ENCODE measurements at places on chromosomes 6 and 20.

DNA sequence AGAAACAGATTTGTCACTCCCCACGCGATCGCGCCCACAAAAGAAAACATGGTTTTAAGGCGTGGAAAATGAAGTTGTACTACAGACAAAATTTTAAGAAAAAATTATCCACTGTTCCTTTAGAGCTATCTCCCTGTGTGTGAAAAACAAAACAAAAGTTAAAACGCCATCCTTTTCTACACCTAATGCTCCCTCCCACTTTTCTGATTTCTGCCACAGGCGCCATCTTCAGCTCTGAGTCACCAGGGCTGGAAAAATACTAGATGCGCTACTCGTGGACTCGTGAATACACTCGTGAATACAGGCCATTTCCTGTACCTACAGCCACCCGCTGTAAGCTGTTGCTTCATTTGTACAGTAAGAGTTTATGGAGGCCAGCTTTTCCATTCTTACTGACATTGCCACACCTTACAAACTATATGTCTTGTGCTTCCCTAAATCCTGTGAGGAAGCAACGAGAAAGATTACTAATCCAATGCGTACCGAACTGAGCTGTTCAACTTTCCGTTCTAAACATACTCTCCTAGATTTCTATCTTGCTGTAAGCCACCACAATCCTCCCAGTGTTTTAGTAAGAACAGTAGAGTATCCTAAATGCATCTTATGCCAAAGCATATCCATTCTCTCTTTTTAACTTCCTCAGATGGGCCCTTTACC lies 773 bp upstream of the AHI1 start:
- DNase-seq: peak; percentile 58

GRCh38 chr6:12369781-12370262 lies 79.7 kb downstream of the EDN1 start:
- DNase-seq: no peak

GRCh38 chr20:53491462-53491861 lies 102.2 kb downstream of the ZNF217 start:
- no peak for DNase-seq

DNA sequence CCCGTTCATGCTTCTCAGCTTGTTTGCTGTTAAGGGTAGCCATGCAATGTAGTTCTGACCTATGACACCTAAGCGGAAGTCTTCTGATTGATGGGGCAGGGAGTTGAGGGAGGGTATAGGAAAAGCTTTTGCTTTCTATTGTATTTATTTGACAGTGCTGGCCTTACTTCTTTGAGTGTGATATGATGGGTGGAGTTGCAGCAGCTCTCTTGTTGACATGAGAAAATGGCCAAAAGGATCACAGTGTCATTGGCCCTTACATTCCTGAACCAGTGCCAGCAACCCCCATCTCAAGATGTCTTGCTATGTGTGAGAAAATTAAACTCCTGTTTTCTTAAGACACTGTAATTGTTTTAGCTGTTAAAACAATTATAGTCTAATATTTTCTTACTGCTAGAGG lies 117.5 kb downstream of the SAMD5 start:
- no peak for DNase-seq

DNA sequence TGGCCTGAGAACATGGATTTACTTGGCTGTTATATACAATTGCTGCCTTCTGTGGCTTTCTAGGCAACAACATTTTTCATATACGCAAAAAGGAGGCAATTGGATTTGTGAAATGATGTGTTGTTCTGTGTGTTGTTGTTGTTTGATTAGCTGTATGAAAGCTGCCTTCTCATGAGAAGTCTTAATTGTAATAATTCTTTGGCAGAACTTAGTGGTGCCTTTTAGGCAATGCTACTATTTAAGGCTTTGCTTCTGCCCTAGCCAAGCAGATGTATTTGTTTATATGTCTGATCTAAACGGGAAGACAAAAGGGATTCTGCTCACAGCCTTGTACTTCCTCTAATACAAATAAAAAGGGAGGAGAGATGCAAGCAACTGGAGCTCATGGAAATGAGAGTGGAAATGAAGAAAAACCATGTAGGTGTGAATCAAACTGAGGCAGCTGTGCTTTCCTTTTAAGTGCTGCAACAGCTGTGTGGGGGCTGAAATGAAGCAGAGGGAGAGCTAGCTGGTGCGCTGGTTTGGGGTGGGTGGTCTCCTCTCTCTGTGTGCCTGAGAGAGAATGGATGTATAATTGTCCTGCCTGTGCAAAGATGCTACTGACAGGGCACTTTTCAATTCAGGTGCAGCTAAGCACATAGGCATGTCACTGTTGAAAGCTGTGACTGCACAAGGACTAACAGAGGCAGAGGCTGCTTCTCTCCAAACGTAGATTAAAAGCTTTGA lies 386.9 kb upstream of the MAN1A1 start:
- no peak for DNase-seq

DNA sequence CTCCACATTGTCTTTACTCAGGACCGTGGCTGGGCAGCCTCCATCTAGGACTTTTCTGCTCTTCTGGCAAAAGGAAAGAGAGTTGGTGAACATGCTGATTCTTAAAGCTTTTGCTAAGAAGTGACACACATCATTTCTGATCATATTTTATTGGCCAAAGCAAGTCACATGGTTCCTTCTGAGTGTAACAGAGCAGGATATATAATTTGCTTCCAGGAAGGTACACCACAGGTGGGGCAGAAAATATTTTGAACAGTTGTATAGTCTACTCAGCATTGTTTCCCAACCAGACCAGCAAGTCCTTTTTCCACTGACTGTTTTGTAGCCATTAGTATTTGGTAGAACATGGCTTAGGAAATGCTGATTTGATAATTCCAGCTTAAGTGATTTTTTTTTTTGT lies 73.5 kb downstream of the AKAP7 start:
- DNase-seq: no peak

DNA sequence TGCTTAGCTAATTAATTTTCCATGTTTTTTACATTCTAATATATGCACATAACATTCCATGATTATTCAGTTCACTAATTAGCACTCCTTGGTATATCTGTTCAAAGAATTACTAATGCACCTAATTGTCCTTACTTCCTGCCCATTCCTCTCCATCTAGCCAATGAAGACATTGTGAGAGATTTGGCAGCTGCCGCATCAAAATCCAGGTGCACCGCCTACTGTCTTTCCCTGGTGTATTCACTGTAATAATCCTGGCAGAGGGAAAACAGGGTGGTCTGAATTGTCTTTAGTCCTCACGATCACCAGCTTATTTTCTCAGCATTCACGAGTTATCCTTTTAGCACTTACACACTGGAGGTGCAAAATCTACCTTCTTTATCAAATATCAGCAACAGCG lies 61.0 kb upstream of the SCGN start:
- DNase-seq: no peak

DNA sequence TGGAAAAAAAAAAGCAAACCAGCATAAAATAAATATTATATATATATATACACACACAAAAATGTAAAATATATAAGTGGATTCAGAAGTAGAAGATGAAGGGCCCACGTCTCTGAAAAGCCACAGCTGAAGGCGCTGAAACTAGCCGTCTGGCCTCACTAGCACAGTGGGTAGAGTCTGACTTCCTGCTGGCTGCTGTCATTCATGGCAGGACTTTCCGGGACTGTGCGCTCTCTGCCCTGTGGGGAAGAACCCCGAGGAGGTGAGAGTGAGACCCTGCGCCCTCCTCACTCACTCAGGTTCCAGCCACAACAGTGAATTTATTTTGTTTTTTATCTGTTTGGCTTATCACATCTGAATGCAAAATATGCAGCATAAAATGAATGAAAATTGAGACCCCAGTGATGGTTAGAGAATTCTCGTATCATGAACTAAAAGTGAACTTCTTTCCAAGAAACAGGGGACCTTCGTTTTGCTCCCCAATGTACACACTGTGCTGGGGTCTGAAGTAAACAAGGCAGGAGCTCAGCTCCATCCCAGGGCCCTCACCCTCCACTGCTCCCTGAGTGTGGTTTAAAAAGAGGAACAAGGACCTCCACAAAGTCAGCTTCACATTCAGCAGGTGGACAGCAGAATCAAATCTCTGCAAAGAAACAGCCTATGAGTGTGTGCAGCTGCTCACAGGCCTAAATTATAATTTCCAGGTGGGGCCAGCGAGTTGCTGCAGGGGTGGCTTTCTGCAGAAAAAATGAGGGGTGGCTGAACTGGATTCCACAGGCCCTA lies 1.3 kb upstream of the RAMACL start:
- no peak for DNase-seq

DNA sequence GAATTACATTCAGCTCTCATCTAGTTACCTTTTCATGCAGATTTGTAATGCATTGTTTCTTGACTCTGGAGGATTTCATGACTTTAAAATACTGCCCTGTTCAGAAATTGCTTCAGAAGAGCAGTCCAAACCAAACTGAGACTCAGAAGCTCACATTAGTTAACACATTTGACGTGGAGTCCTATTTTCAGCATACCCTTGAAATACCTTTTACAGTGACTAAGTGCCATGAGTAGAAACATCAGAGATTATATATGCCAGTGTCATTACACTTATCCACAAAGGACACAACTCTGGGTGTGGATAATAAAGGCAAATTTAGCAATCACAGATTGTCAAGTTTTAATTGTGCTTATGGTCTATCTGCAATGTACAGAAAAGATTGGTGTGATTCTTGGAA lies 459.6 kb downstream of the FRK start:
- no peak for DNase-seq

GRCh38 chr6:148565930-148566663 lies 180.7 kb upstream of the UST start:
- no peak for DNase-seq

GRCh38 chr20:25867776-25868649 lies 171.4 kb upstream of the ZNF337 start:
- DNase-seq: peak; percentile 63

DNA sequence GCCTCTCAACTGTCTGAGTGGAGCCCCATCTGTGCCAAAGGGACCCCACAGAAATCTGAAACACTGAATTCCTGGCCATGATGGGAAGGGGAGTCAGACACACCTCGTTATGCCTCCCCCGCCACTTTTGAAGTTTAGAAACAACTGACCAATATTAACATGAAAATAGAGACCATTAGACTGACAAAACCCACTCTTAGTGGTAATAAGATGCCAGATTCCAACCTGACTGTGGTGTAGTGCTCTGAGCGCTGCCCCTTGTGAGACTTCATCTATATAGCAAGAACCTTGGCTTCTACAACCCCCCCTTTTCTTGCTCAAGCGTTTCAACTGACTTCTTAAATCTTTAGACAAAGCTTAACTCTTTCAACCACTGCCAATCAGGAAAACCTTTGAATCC lies 46.1 kb upstream of the UNC93A start:
- no peak for DNase-seq

DNA sequence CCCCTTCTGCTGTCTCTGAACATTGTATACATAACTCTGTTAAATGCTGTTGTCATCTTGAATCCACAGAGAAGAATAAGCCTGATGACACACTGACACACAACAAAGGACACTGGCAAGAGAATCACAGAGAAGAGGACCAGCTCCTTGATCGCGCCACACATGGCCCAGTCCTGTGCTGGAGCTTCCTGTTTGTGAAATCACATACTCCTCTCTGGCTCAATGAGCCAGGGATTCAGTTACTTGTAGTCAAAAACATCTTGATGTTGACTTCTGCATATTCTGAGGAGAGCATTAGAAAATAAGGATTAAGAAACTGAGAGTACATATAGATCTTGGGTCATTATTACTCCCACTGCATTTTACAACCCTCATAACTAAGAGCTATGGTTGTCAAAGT lies 100.1 kb downstream of the EPB41L2 start:
- DNase-seq: no peak

- DNase-seq: no peak
Measured at GRCh38 chr6:63862486-63863198, 227.0 kb downstream of the PHF3 start.

GRCh38 chr6:16546861-16547260 lies 214.4 kb downstream of the ATXN1 start:
- no peak for DNase-seq

DNA sequence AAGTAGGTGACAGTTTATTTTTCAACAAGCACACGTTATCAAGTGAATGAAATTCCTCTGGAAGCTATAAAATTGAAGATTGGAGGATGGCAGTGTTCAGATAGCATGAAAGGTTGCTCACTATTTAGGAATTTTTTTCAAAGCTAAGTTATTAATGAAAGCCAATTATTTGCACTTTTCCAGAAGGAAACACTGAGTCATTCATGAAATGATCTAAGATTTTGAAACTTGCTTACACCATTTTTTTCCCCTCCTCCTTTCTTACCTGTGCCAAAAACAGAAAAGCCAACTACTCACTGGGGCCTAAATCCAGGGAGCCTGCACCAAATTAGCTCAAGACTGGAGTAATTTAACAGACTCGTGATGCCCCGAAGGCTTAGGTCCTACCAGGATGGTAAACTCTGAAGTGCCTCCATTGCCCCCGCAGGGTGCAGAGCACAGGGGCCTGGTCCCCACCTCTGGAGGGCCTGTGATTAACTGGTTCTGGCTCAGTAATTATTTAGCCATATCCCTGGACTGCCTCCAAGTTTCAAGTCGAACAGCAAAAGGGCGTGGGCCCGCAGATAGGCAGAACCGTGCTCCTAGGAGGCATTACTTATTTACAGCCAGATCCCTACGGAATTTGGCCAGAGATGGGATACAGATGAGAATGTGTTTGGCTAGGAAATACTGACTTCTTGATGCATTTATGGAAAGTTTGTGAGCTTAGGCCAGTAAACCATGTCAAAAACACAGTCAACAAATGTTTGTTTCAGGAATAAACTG lies 28.0 kb upstream of the ZNF217 start:
- peak; percentile 34 for DNase-seq

DNA sequence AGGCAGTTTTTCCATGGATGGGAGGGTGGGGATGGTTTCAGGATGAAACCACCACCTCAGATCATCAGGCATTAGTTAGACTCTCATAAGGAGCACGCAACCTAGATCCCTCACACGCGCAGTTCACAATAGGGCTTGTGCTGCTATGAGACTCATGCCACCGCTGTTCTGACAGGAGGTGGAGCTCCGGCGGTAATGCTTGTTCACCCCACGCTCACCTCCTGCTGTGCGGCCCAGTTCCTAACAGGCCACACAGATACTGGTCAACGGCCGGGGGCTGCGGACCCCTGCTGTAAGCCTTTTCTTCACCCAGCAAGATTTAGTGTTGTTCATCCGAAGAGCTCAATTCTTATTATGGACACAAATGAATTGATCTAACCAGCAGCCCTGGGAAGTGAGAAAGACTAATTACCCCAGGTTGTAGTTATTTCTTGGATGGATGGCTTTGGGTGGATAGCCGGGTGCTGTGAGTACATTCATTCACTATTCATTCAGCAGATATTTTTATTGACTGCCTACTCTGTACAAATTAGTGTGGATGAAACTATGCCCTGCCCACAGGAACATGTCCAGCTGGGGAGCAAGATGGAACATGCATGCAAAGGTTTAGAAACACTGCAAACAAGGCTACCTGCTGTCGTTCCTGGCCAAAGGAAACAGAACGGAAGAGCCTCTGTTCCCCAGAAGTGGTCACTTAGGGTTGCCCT lies 57.2 kb downstream of the RIOK1 start:
- no peak for DNase-seq
